ENCODE measurements at places on chromosomes 1 and 21.

DNA sequence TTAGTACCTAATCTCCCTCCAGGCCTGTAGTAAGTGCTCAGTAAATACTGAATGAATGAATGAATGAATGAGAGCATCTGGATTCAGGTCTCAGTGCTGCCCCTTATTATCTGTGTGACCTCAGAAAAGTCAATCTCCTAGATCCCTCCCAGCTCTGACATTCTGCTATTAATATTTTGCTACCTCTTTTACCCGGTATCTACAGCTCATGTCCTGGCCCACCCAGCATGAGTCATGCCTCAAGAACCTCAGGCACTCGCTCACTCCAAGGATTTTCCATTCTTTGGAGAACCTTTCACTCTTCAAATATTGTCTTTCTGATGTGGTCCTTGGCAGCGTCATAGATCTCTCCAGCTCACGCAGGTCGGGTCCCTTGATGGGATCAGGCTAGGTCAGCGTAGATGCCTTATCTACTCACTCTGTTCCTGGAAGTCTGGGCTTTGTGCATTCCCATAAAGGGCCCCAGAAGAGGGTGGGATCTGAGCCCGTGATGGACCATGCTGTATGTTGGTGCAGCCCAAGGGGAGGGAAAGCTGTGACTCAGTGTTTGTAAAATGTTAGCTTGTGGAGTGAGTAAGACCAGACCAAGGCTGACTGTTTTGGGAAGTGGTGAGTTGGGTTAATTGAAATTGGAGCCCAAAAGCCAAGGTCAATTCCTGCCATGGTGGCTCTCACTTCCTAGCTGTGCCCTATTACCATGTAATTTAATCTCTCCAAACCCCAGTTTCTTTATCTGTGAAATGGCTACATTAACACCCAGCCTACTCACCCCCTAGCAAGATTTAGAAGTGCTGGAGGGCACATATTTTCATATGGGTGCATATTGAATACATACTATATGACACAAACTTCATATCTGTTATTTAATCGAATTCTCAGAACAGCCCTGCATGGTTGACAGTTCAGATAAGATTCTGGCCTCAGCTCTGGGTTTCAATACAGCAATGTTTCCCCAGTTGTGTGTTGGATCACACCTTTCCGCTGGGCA lies 214.1 kb upstream of the USP24 start:
- no peak for DNase-seq

- no peak for DNase-seq
Measured at GRCh38 chr1:169086603-169087455, 19.7 kb upstream of the ATP1B1 start.

GRCh38 chr21:28216976-28217523 lies 775.6 kb downstream of the LTN1 start:
- DNase-seq = no peak

DNA sequence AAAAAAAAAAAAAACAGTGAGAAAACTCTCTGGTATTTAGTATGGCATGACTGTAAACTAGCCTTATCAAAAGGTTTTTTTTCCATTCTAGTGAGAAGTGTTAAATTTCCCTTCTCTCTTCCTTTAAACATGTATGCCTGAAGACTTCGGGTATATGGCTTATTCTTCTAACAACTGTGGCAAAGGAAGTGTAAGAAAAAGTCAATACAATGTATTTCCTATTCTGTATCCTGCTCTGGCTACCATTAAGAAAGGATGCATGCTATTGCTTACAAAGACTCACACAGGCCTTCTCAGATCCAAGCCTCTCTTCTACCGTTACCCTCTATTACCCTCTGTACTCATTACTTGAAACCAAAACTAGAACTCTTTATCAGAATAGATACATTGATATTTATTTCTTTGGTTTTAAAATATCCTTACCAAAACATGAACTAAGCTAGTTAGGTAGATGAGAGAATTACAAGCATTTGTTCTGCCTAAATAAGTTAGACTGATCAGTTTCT lies 8.4 kb downstream of the CEPT1 start:
- DNase-seq = no peak

GRCh38 chr1:39409055-39409816 lies 82.2 kb upstream of the BMP8A start:
- DNase-seq = no peak

- no peak for DNase-seq
Measured at GRCh38 chr1:111677604-111678003, 58.0 kb downstream of the RAP1A start.

DNA sequence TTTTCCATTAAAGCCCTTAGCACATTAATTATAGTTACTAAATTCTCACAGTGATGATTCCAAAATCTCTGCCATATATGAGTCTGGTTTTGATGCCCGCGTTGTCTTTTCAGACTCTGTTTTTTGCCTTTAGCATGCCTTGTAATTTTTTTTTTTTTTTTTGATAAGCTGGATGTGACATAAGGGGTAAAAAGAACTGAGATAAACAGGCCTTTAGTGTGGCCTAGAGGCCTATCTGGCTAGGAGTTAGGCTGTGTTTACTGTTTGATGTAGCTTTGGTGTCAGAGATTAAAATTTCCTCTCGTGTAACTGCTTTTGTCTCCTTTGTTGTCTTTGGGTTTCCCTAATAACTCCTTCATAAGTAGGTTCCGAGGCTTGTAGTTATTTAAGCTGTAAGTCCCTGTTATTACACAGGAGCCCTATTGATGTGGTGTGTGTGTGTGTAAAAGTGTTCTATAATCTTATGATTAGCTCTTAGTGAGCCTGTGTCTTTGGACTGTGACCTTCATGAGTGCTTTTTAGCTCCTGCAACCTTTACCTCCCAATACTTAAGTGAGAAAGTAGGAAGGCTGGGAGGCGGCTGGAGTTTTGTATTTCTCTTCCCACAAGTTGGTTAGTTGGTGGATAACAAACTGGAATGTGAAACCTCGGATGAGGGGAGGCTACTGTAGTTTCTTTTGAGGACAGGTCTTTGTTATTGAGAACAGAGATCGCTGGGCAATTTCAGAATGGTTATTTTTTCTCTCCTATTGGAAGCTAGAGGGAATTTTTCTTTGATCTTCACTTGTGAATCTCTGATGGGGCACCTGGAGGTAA lies 19.3 kb downstream of the HS2ST1 start:
- no peak for DNase-seq

DNA sequence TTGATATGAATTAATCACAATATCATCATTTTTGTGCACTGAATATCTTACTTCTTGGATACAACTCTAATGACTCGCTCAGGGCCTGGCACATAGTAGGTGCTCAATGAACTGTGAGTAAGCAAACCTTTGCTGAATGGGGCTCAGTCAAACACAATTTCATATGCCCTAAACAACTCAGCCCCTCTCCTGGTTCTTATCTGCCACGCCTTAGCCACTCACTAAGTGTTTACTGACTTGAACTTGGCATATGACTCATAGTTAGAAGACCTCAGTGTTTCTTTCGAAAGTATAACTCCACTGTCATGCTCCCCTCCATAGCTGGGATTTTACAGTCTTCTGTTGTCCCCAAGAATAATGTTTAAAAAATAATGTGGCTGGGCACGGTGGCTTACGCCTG lies 4.8 kb upstream of the IFNLR1 start:
- no peak for DNase-seq

GRCh38 chr1:38563942-38564735 lies 295.4 kb downstream of the RRAGC start:
- no peak for DNase-seq

- no peak for DNase-seq
Measured at GRCh38 chr1:244393604-244394176, 58.0 kb downstream of the ADSS2 start.

GRCh38 chr1:14826172-14826636 lies 227.7 kb downstream of the KAZN start:
- no peak for DNase-seq

DNA sequence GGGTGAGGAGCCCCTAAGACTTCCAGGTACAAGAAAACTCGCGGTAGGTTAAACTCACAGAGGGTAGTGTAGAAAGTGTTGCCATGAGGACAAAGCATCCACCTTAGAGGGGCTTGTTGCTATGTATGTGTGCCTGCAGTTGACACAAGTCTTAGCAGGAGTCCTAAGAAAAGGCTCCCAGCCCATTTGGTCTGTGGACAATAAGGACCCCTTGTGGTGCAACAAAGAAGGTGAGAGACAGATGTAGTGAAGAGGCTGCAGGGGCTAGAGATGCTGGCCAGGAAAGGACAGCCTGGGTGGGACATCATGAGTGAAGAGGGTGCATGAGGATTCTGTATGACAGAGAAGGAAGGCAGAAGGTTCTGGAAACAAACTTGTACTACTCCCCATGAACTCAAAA lies 36.3 kb upstream of the IL10 start:
- no peak for DNase-seq

- DNase-seq = no peak
Measured at GRCh38 chr1:21307663-21308305, 17.5 kb upstream of the ECE1 start.

DNA sequence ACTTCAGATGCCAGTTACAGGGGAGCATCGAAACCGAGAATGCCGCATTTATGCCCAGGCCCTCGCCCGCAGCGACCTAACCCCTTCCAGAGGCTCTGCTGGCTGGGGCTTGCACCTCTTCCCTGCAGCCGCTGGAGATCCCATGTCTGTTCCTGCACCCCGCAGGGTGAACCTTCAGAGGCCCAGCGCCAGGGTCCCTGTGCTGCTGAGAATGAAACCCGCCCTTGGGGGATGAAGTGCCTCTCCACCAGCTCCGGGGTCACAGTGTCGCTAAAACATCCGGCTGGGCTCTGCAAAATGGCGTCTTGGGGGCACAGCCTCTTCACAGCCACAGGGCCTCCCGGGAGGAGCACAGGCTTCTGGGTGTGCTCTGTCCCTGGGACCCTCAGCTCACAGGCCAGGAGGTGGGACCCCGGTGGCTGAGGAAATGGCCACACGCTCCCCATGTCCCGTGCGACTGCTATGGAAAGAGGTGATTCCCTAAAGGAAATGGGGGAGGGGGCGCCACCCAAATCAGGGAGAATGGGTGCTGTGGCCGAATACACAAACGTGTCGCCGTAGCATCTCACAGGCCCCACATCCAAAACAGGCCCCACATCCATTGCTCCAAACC lies 39.9 kb upstream of the TSPEAR start:
- DNase-seq = no peak

DNA sequence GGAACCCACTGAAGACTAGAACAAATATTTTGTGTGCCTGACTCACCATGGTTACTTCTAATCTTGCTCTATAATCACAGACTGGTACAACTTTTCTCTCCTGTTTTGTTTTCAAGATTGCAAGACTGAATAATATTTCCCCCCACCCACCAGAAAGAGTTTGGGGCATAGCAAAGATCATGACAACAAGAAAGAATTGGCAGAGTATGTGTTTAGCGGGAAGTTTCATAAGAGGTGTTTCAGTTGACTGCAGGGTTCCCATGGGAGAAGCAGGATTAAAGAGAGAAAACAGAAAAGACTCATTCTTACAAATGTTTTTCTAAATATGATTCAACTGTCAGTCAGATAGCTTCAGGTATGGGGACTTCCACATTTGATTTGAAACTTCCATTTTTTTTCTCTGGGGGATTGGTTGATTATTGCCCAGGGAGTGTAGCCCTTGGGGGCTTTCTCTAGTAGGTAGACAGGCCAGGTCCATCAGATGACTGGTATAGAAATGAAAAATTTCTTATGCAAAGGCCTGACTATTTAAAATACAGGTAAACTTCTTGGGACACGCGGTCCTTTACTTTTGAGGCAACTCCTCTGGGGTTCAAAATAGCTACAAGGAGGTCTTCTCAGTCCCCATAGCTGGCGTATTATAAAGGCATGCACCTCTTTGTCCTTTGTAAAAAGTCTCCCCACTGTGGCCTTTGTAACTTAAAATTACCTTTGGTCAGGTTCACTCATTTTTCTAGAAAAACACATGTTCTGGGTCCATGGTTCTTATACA lies 13.9 kb downstream of the OR14I1 start:
- no peak for DNase-seq

GRCh38 chr1:118323246-118323645 lies 138.2 kb upstream of the SPAG17 start:
- no peak for DNase-seq

- DNase-seq = no peak
Measured at GRCh38 chr1:164912290-164912689, 353.3 kb downstream of the PBX1 start.

DNA sequence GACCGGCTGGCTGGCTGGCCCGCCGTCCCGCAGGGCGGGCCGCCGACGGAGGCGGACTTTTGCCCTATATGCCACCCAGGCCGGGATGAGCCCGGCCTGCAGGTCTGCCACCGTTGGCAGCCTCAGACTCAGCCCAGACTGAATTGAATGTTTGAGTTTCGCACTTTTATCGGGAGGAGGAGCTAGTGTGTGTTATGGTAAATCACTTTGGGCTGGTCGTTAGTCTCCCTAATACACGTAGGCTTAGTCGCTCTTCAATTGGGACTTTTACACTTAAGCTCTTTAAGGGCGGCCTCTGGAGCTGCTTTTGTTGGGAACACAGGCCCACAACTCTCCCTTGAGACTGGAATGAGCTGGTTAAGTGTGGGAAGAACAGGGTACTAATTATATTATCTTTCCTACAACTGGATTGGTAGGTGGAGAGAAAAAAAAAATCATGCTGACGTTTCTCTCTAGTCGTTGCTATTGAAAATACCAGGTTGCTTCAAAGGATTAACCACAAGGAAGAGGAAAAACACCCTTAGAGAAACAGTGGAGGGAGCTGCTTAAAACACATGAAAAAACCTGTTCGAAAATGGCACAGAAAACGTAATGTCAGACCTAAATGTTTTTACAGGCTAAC lies 1.4 kb upstream of the IRF2BP2 start:
- DNase-seq = no peak

GRCh38 chr1:202230061-202230938 lies 36.7 kb downstream of the LGR6 start:
- no peak for DNase-seq

GRCh38 chr1:220928725-220929300 lies 49.6 kb downstream of the HLX start:
- DNase-seq = no peak

GRCh38 chr1:147834181-147834580 lies 68.4 kb upstream of the GJA8 start:
- DNase-seq = no peak

DNA sequence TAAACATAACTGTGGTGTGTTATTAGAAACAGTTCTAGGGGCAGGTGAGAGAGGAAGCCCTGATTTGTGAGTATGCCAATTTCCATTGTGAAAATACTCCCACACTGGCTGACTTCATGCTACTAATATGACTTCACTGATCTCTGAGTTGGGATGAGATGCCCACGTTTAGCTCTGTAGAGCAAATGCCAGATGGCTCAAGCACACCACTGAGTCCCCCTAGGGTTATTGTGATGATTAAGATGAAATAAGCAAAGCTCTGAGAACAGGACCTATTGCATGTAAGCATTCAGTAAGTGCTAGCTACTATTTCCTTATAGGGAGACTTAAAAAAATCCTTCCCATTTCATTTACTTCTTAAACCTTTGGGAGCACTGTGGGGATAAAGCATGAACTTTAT lies 117.6 kb downstream of the CENPF start:
- DNase-seq = no peak

Measured in stimulated activated CD8-positive, alpha-beta memory T cell treated with anti-CD3 and anti-CD28 coated beads, Interleukin-15, amount 100 ng/mL, for 24 hours (primary cell).